ENCODE measurements at places on chromosomes 7 and 10.
A peak's percentile ranks its signal among the peaks of the same experiment; 100 is the strongest.

DNA sequence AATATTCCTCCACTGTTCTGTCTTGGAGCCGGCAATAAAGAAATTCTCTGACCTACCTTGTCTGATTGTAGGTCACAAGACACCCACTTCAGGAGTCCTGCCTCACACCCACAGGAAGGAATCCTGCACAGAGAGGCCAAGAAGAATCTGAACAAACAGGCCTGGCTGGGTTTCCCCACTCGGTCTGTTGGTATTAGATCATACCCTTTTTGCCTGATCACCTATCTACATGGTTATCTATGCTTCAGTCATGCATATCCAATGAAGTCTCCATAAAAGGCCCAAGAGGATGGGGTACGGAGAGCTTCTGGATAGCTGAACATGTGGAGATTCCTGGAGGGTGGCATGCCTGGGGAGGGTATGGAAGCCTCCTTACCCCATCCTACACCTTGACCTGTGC lies 12.3 kb downstream of the OGDH start:
- DNase-seq, result no peak

GRCh38 chr7:105003872-105004510 lies 10.0 kb upstream of the KMT2E start:
- DNase-seq, result no peak

GRCh38 chr10:110471566-110472139 lies 26.1 kb upstream of the DUSP5 start:
- peak; percentile 61 for DNase-seq

DNA sequence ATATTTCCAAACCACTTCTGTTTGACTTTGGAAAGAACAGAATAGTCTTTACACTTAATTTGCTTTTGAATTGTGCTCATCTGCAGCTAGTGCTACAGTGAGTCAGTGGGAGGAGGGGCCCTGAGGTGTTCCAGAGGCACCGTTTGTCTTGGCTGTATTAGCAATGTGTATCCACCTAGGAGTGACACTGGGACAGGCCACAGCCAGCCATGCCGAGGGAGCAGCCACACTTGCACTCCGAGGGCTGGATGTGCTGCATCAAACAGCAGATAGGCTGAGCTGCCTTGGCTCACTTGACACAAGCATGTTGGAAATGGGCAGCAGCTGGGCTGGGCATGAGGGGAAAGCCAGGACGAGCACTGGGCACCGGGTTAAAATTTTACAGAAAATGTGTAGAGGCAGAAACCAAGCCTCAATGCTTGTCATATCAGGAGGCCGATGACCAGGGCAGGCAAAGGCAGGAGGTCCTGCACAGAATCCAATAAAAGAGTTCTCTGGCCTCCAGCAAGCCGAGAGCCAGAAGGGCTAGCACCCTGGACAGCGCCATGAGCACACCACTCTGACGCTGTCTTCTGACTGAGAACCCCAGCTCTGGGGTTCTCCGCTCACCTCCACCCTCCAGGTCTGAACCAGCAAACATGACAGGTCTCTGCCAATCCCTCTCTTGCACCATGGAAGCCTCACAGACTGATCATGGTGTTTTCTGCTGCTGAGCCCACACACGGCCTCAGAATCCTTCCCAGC lies 163.3 kb downstream of the GRID1 start:
- DNase-seq, result no peak

GRCh38 chr10:97690133-97690532 lies 3.1 kb upstream of the AVPI1 start:
- DNase-seq, result no peak

- DNase-seq, result no peak
Measured at GRCh38 chr7:78435355-78435754, 636.8 kb downstream of the PHTF2 start.

DNA sequence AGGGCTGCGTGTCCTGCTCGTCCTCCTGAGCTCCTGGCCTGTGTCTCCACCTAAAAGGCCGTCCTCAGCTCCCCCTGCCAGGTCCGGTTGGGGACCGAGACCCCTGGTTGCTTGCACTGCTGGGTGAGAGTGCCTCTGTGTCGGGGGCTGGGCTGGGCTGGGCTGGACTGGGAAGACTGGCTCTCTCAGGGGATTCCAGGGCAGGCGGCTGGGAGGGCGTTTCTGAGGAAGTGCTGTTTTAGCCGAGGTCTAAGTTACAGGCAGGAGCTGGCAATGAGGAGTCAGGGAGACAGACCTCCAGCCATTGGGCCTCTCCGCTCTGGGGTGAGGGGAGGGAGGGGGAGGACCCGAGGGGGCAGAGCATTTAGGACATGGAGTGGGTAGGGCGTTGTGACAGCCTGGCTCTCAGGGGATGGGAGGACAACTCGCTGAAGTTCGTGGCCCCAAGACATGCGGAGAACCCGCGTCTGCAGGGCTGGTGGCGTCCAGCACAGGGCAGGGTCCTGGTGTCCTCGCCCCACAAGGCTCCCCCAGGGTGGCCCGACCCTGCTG lies 20.9 kb downstream of the FOXK1 start:
- no peak for DNase-seq

GRCh38 chr10:94076325-94076841 lies 82.7 kb downstream of the PLCE1 start:
- peak; percentile 30 for DNase-seq

DNA sequence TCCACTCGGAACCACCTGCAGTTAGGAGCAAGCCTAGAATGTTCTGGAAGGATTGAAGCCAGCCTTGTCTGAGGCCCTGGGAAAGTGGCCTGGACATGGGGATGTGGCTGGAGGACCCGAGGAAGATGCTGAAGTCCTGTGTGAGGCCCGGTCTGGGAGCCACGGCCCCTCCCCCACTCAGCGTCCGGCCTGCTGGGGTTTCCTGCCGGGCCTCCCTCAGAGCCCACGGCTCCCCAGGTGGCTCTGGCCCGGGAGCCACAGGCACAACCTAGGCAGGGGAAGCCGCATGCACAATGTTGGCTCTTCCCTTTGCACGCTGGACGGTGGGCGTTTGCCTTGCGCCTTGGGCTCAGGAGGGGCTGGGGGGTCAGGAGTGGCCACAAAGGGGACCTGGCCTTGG lies 39.0 kb downstream of the UNCX start:
- DNase-seq, result no peak

GRCh38 chr10:714214-714613 lies 24.7 kb upstream of the DIP2C start:
- DNase-seq, result no peak

DNA sequence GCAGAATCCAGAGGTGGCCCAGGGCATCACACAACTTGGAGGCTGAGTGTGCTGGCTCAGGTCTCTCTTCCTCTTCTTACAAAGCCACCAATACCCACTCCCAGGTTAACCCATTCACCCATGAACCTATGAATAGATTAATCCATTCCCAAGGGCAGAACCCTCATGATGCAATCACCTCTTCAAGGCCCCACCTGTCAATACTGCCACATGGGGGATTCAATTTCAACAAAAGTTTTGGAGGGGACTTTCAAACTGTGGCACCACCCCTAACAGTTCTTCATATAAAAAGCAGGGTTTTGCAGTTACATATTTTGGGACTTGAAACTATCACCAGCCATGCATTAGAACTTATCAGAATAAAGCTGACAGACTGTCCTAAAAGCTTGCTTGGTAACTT lies 193.6 kb upstream of the RNF32 start:
- DNase-seq, result no peak

DNA sequence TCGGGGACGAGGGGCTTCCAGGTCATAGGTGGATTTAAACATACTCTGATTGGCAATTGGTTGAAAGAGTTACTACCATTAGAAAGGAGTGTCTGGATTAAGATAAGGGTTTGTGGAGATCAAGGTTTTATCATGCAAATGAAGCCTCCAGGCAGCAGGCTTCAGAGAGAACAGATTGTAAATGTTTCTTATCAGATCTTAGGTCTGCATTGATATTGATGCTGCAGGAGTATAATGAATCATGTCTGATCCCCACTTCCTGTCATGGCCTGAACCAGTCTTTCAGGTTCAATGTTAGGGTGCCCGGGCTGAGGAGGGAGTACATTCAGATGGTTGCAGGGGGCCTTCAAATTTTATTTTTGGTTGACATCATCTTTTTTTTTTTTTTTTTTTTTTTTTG lies 51.4 kb downstream of the SH3PXD2A start:
- no peak for DNase-seq

DNA sequence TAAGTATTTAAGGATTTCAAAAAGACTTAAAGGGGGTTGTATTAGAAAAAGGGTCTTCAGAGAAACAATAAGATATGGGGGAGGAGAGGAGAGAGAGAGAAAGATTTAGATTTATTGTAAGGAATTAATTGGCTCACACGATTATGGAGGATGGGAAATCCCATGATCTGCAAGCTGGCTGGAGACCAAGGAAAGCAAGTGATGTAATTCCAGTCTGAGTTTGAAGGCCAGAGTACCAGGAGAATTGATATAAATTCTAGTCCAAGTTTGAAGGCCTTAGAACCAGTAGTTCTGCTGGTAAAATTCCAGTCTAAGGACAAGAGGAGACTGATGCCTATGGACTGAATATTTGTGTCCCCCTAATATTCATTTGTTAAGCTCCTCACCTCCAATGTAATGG lies 20.6 kb upstream of the SLC13A1 start:
- no peak for DNase-seq
